ENCODE measurements at places on chromosomes 6 and 20. TPM values are rescaled to one million over a fixed set of nuclear protein-coding genes. Genes with fewer than 3 reads are reported as not detected.

GRCh38 chr6:36844232-36845170 lies 5.3 kb upstream of the CPNE5 start:
- DNase-seq, result no peak

- DNase-seq, result no peak
Observed at GRCh38 chr20:50172347-50173013, 18.1 kb upstream of the CEBPB start.

DNA sequence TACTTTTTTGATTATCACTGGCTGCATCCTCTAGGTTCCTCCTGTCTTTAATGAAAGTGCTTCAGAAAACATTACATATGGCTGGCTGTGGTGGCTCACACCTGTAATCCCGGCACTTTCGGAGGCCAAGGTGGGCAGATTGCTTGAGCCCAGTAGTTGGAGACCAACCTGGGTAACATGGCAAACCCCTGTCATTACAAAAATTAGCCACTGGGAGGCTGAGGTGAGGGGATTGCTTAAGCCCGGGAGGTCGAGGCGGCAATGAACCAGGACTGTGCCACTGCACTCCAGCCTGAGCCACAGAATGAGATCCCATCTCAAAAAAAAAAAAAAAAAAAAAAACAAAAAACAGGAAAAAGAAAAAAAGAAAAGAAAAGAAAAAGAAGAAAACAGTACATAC lies 35.3 kb downstream of the BEND3 start:
- no peak for DNase-seq

DNA sequence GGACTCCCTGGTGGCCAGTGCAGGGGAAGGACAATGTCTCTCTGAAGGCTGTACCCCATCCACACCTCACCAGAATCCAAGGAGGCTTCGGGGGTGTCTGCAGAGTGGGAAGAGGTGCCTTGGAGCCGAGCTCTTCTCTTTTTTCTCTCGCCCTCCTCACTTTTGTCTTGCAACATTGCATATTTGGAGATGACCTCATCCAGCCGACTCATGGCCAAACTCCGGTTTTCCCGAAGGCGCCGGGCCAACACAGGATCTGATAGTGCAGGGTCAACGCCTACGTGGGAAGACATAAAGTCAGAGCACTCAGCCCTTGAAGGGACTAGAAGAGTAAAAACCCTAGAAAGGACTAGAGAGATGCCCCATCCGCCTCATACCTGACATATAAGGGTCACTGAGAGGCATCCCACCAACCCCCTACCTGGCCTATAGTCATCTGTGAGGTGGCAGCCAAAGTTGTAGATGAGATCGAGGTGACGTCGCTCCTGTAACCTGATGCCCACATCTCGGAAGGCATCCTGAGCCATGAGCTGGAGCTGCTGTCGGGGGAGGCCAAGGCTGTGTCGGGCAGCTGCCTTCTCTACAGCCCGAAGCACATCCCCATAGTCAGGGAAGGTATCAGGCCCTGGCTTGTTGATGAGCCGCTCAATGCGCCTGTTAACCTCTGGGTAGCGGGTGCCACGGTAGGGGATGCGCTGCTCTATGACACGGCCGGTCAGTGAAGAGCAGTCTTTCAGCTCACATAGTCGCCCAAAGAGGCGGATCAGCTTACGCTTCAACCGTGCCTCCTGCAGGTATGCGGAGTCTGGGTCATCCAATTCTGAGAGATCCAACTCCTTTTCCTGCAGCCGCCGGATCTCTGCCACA lies 3.0 kb upstream of the ZBTB22 start:
- no peak for DNase-seq

GRCh38 chr20:48406498-48406897 lies 421.3 kb downstream of the PREX1 start:
- DNase-seq, result no peak

DNA sequence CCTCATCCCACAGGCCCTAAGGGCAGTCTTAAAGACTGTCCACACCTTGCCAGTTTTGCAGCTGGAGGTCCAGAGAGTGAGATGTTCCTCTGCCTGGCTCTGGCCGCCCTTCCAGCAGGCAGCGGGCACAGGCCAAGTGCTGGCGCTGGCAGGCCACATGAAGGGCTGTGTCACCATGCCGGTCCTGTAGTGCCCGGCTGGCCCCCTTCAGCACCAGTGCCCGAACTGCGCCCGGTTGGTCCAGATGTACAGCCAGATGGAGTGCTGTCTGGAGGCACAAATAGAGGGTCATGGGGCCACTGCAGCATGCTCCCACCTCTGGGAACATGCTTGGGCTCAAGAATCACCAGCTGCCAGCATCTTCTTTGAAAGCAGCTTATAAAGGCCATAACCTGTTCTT lies 3.8 kb downstream of the NFKBIE start:
- no peak for DNase-seq

BPIFB4 gene
- total RNA-seq, result not detected

DPM1 gene
- total RNA-seq, result 40.7 TPM

SLC2A10 gene
- 20.6 TPM for total RNA-seq
